ENCODE measurements at places on chromosomes 4 and X.

- DNase-seq, result no peak
These were observed 59.9 kb downstream of the HHIP start for GRCh38 chr4:144705601-144706590.

DNA sequence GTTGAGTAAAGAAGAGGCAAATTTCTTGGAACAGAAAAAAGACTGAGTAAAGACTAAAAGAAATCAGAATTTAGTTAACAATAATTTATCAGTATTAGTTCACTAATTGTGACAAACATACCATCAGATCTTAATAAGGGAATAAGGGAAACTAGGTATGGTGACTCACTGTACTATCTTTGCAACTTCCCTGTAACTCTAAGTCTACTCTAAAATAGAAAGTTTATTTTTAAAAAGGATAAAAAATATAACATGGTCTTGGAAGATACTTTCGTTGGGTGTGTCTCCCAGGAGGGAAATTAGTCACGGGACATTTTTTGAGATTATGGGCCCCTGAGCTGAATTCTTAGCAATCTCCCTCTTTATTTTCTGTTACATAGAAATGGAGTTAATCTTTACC, 97.3 kb downstream of the EMCN start:
- no peak for DNase-seq

GRCh38 chrX:122248681-122249080, 935.4 kb upstream of the GRIA3 start:
- DNase-seq, result no peak

- DNase-seq, result no peak
These were observed 168.1 kb downstream of the VSIG4 start for GRCh38 chrX:65871671-65872311.

GRCh38 chrX:149996515-149996914, 58.2 kb upstream of the EOLA2 start:
- DNase-seq, result no peak

DNA sequence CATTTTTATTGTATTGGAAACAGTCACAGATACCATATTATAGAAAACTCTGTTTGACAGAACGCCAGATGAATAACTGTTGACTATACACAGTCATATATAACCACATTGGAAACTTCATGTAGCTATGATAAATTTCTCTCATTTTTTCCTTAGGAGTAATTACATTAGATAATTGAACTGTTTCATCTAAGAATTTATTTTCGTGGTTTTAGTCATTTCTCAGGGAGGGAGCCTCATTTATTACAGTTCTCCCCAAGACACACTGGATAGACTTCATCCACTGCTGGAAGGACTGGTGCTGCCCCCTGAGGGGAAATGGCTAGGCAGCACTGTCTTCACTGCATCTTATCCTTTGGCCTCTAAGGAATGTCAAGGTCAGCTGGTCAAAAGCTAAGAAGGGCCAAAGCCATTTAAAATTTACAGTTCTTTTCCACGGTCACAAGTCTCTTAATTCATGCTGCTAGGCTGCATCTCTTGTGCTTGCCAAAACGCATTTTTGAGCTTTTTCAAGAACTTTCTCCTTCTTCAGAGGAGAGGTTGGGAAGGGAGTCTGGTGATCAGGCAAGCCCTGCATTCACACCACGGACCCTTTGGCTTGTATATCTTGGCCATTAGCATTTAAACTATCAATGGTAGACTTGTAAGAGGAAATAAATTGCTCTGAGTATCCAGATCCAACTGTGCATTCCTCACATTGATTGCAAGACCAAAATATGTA, 145.1 kb downstream of the CBR4 start:
- no peak for DNase-seq

GRCh38 chr4:141562649-141563048, 73.7 kb upstream of the IL15 start:
- DNase-seq, result no peak

GRCh38 chr4:65665771-65666523, 4.3 kb downstream of the EPHA5 start:
- no peak for DNase-seq

DNA sequence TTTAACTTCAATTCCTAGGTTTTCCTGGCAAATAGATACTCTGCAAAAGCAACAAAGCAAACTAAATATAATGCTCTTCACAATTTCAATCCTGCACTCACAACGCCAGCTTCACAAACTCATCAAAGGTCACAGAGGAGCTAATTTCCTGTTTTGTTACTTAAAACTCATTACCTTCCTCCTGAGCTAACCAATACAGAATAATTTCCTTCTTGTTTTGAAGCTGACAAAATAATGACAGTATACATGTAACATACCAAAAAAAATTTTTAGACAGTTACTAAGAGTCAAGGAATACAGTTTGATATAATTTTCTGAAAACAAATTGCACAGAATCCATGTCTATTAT, 17.9 kb downstream of the CNOT6L start:
- DNase-seq, result no peak

DNA sequence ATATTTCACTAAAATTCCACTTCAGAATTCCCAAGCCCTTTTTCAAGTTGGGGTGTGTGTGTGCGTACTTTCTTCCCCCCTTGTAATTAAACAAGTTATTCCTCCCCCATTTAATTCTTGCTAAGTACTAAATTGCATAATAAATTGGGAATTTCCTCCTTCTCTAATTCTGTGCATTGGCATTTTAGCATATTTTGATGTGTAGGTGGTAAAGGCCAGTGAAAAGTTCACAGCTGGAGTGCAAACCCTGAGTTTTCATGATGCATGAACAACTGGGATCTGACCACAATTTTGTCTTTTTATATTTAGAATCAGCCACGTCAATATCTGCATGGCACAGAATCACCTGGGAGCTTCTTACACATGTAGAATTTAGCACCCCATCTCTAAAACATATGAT, 18.5 kb downstream of the ANXA3 start:
- DNase-seq, result no peak

DNA sequence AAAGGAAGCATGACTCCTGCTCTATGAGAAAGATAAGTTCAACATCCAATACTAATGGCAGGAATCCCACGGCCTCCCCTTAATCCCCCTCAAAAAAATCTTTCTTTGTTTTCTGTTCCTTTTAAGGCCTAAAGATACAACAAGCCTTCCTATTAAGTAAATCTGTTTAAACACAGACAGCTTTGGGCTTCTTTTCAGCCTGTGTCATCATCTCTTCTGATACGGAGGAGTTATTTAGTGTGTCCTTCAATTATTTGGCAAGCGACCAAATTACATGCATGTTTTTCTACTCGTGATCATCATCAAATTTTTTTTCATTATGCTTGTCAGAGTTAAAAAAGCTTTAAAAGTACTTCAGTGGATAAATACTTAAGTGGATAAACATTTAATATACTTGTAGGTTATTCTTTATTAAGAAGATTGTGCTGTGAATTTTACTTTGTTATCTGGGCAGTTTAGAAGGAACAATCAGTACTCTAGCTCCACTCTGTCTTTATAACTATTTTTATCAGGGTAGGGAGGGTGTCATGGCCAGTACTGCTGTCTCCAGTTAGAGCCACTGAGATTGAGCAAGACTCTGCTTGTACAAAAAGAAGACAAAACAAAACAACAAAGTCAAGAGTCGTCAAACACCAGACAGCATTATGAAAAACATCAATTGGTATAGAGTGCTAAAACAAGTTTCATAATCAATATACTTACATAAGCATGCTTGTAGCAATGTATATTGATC, 210.7 kb downstream of the PRR32 start:
- no peak for DNase-seq

DNA sequence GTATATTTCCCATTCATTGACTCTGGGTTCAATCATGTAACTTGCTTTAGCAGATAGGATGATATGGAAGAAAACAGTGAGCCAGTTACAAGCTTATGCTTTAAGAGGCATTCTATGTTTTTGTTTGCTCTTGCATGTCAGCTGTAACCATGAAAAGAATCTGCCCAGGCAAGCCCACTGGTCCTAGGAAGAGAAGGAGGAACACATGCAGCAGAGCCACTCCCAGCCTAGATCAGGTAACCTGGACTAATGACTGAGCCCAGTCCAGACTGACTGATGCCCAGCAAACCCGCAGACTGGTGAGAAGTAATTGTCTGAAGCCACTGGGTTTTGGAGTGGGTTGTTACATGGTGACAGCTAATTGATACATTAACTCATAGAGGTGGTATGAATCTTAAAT, 167.9 kb downstream of the COL4A6 start:
- DNase-seq, result no peak

GRCh38 chr4:69440308-69440707, 55.4 kb downstream of the UGT2B4 start:
- no peak for DNase-seq

- no peak for DNase-seq
These were observed 2.6 kb downstream of the FAM114A1 start for GRCh38 chr4:38870098-38870808.

- no peak for DNase-seq
These were observed 60.5 kb downstream of the TBC1D14 start for GRCh38 chr4:6969826-6970800.

DNA sequence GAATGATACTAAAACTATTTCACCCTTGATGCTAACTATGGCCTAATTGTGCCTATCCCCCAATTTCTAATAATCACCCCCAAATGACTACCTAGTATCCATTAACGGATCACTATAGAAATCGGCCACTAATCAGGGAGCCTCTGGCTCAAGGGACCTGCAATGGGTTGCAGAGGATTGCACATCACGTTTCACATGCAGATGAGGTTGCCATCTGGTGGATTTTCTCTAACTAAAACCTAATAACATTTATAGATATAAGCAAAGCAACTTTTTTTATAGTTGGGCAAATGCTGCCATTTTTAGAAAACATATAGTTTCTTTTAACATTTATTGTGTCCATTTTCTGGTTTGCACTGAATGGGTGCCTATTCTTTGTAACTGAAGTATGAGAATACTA, 28.3 kb upstream of the ALG13 start:
- no peak for DNase-seq

GRCh38 chr4:32991663-32992062, 2271.5 kb downstream of the PCDH7 start:
- no peak for DNase-seq

GRCh38 chr4:108320061-108320460, 151.3 kb upstream of the LEF1 start:
- DNase-seq, result no peak
